ENCODE measurements at places on chromosomes 2 and 18. TPM values are rescaled to one million over a fixed set of nuclear protein-coding genes. Genes with fewer than 3 reads are reported as not detected.

The TMEM169 gene
- 0.51 TPM for total RNA-seq

The CXCR4 gene
- 92.7 TPM for total RNA-seq

GRCh38 chr2:74119912-74120825 is 27.5 kb downstream of the BOLA3 start:
- DNase-seq = peak; percentile 96

GRCh38 chr2:173590276-173590861 is 235.7 kb downstream of the CDCA7 start:
- no peak for DNase-seq

GRCh38 chr2:216619411-216620393 is 13.5 kb upstream of the IGFBP2 start:
- peak; percentile 65 for DNase-seq

- DNase-seq = no peak
Observed at GRCh38 chr2:235757640-235758039, 263.8 kb downstream of the AGAP1 start.

DNA sequence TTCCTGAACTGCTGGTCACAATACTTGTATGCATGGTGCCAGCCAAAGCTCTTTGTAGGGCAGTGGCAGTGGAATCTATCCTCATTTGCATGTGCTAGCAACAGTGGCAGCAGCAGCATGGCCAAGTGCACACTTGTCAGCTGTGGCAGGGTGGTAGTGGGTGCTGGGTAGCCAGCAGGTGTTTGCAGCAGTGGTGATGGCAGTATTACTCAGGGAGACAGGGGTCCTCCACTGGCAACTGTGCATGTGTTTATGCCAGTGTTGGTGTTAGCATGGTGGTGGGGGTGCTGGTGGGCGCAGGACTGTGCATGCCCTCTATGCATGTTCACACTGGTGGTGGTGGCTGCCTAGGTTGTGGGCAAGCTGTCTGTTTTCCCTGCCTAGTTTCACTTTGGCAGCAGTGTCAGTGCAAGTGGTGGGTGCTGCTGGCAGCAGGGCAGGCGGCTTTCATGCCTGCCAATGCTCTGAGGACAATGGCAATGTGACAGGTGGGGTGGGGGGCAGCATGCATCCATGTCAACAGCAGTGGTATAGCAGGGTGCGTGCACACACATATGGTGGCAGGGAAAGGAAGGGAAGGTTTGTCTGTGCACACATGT is 41.2 kb downstream of the GALNT13 start:
- no peak for DNase-seq
